ENCODE measurements at places on chromosomes 16 and 17.

DNA sequence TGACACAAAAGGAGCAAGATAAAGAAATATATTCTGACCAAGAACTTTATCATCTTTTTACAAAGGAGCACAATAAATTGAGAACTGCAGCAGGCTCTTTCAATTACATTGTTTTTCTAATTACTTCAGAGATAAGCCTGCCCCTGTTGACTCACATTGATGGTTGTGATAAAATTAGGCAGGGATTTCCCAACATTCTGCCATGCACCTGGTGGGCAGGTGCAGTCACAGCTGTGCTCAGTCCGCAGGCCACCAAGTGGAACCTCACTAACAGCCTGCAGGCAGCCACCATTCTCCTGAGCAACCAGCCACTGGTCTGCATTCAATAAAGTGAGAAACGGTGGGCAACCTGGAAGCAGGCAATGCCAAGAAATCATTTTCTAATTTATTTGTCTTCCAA is 5.1 kb downstream of the FANCA start:
- no peak for DNase-seq

DNA sequence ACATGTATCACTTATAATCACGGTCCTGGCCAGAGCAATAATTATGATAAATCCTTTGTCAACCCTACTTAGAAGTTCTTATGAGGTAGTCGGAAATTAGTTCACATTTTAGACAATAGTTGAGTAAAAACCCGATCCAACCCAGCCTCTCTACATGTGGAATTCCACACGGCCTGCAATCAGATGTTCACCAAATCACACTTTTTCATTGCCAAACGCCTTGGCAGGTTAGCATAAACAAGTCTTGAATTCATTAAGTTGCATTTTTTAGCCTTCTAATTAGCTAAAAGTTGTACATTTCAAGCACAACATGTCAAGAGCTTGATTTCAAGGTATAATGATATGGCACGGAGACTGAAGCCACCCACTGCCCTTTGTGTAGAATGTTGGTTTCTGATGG is 65.3 kb downstream of the FOXL1 start:
- DNase-seq, result no peak

- no peak for DNase-seq
Measured at GRCh38 chr17:34771891-34772290, 189.4 kb downstream of the CCT6B start.

- DNase-seq, result no peak
Measured at GRCh38 chr17:4295686-4296085, 31.9 kb upstream of the ANKFY1 start.

GRCh38 chr17:68849673-68850610 is 105.2 kb downstream of the ABCA8 start:
- DNase-seq, result peak; percentile 8

DNA sequence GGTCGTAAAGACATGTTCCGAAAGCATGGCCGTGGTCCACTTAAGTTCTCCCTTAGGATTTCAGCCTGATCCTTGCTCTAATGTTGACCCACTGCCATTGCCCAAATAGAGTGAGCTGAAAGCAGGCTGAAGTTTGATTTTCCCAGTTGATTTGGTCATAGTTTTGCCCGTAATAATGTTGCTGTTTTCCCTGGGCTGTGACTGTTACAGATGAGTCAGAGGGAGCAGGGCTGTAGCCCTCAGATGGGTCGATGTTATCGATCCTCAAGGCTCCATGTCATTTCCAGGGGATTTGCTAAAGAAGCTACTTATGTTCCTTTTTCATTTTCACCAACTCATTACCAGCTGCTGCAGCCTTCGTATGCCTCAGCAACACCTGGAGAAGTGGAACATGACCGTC is 169.0 kb upstream of the ZFHX3 start:
- DNase-seq, result no peak

DNA sequence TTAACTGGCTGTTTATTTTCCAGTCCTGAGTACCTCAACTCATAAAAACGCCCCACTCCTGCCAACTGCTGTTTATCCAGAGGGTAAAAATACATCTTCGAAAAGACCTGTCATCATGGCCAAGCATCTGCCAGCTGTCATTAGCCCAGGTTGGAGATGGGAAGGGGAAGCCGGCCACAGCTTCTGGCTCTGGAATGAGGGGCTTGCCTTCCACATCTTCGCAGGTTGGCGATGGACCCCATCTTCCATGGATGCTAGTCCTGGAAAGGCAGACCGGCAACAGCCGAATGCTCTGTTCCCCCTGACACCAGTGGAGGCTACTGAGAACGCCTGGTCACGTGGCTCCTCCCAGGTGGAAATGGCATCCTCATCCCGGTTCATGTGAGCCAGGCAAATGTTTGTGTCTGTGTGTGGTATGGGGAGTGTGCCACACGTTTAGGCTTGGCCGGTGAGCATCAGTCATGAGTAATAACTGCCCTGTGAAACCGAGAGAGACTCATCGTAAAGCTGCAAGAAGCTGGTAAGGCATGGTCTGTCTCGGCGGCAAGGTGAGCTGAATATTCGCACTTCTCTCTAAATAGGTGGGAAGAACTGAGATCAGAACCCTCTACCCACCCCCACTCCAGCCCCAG is 420 bp upstream of the KRTAP17-1 start:
- DNase-seq, result peak; percentile 57

- DNase-seq, result no peak
Measured at GRCh38 chr17:49967621-49968404, 1.2 kb upstream of the DLX4 start.

GRCh38 chr17:27489045-27489715 is 32.9 kb downstream of the KSR1 start:
- no peak for DNase-seq

- no peak for DNase-seq
Measured at GRCh38 chr17:16512011-16512410, 20.0 kb upstream of the LRRC75A start.

- no peak for DNase-seq
Measured at GRCh38 chr17:64218066-64218465, 45.0 kb downstream of the TEX2 start.

GRCh38 chr16:64364894-64365293 is 757.0 kb downstream of the CDH11 start:
- DNase-seq, result no peak

GRCh38 chr17:17395246-17395802 is 81.5 kb upstream of the MED9 start:
- no peak for DNase-seq

- no peak for DNase-seq
Measured at GRCh38 chr17:48426019-48426665, 3.9 kb downstream of the SKAP1 start.

GRCh38 chr17:81291662-81292061 is 3.4 kb downstream of the SLC38A10 start:
- DNase-seq, result no peak

GRCh38 chr17:29677824-29678223 is 55.1 kb upstream of the CORO6 start:
- no peak for DNase-seq

DNA sequence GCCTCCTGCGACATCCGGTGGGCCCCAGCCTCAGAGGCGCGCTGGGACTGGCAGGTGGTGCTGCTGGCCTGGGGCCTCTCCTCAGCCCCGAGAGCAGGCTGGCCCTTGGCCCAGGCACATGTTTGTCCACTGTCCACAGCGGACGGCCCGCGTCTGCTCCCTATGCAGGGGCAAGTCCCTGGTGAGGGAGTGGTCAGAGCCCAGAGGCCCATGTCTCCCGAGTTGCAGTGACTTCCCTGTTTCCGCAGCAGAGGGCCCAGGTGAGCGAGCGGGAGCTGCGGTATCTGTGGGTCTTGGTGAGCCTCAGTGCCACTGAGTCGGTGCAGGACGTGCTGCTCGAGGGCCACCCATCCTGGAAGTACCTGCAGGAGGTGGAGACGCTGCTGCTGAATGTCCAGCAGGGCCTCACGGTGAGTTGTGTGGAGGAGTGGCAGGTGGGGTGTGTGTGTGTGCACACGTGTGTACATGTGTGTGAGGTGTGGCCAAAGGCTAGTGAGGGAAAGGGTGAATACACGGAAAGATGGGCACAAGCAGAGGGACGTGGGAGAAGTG is 10.4 kb downstream of the IL34 start:
- DNase-seq, result no peak

- no peak for DNase-seq
Measured at GRCh38 chr17:51540151-51540550, 279.8 kb downstream of the UTP18 start.

DNA sequence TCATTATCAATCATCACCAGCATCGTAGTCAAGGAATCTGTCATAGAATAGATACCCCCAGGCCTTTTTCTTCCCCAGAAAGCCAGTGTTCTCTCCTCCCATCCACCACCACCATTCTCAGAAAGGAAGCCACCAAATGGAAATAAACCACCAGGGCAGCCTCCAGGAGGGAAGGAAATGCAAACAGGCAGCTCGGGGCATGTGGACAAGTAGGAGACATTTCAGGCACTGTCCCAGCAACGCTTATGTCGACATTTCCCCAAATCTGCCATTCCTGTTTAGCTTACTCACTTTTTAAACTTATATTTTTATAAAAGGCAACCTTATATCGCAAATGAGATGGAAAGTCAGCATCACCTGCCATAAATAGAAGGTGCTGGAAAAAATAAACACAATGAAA is 15.8 kb downstream of the EMP2 start:
- DNase-seq, result no peak

DNA sequence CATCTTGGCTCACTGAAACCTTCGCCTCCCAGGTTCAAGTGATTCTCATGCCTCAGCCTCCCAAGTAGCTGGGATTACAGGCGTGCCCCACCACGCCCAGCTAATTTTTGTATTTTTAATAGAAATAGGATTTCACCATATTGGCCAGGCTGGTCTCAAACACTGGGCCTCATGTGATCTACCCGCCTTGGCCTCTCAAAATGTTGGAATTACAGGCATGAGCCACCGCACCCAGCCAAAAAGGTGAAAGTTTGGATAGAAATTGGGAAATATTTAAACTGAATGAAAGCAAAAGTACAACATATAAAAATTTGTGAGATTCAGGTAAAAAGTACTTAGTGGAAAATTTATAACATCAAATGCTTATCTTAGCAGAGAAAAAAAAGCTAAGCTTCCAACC is 52.9 kb upstream of the KIFC3 start:
- DNase-seq, result no peak

- no peak for DNase-seq
Measured at GRCh38 chr17:34616148-34616547, 36.8 kb downstream of the TMEM132E start.

- no peak for DNase-seq
Measured at GRCh38 chr16:87416826-87417527, 24.8 kb downstream of the MAP1LC3B start.

DNA sequence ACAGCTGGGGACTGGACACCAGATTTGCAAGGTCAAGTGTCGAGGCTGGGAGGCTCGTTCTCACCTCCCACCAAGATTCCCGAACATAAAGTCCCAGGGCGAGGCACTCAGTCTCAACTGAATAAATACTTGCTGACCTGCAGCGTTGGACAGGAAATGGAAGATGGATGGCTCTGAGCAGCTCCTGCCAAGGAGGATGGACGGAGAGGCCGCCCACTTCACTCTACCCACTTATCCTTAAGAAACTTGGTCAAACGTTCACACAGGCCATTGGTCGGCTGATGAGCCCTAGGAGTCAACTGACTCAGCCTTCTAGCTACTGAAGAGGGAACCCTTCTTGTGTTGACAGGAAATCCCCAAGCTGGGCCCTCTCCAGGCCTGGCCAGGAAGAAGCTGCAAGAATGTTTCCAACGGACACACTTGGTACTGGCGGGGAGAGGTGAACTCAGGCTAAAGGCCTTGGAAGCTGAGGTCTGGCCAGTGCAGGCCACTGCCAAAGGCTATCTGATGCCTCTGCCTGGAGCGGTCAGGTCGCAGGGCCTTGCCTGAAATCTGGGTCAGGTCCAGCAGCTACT is 50.0 kb downstream of the VAC14 start:
- DNase-seq, result no peak

DNA sequence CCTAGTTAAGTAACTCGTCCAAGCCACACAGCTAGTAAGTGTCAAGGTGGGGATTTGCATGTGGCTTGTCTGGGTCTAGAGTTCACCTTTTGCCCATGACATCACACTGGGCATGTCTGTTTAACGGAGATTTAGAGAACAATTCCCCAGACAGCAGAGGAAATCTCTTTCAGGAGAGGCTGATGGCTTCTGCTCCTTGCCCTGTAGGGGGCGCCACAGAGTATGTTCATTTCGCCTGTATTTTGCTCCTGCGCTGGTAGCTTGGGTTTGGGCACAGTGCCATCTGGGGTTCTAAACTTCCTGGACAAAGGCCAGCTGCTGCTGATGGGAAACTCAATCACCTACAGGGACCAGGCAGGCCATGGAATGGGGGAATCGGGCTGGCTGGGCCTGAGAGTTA is 20.4 kb downstream of the OTOA start:
- no peak for DNase-seq

DNA sequence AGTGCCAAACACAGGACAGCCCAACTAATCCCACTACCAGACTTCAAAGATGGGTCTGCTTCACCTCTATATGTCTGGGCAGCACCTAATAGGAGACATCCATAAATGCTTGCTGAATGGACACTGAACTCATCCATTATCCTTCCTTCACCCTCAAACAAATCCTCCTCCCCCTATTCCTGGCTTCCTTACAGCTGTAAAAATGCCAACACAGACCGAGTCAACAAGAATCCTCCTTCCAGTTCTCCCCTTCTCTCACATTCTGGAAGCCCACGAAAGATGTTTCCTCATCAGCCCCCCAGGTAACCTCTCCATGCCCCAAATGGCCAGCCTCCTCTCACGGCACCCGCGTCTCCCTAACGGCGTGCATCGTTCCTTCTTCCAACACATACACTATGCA is 12.3 kb downstream of the PELP1 start:
- no peak for DNase-seq

GRCh38 chr17:33214996-33215395 is 78.1 kb downstream of the ASIC2 start:
- no peak for DNase-seq

DNA sequence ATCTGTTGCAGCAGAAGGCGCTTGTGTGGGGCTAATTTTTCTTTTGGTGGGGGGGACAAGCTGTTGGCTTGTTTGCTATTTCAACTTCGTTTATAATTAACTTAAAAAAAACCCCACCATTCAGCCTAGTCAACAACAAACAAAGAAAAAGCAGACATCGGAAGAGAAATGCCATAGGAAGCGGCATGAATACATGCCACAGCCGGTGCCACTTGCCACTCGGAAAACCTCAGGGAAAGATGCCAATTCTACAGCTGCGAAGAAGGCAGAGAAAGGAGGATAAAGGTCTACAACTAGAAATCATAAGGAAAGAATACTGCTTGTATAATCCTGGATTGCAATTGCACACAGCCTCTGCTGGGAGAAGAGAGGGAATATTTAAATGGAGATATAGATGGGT is 254.4 kb upstream of the PMFBP1 start:
- DNase-seq, result no peak

Data from epithelial cell of prostate (primary cell).